ENCODE measurements at places on chromosomes 4 and X.
A peak's percentile ranks its signal among the peaks of the same experiment; 100 is the strongest.

GRCh38 chr4:140989944-140990343 lies 143.3 kb downstream of the RNF150 start:
- DNase-seq, result no peak

GRCh38 chrX:153694687-153695270 lies 7.1 kb downstream of the SLC6A8 start:
- DNase-seq, result no peak

GRCh38 chrX:16832301-16832700 lies 37.9 kb downstream of the RBBP7 start:
- no peak for DNase-seq

GRCh38 chr4:178066338-178066941 lies 624.2 kb upstream of the AGA start:
- no peak for DNase-seq

GRCh38 chrX:96729053-96729452 lies 44.4 kb downstream of the DIAPH2 start:
- DNase-seq, result peak; percentile 34

- peak; percentile 66 for DNase-seq
Measured at GRCh38 chr4:15003401-15003890, 1.2 kb downstream of the CPEB2 start.

DNA sequence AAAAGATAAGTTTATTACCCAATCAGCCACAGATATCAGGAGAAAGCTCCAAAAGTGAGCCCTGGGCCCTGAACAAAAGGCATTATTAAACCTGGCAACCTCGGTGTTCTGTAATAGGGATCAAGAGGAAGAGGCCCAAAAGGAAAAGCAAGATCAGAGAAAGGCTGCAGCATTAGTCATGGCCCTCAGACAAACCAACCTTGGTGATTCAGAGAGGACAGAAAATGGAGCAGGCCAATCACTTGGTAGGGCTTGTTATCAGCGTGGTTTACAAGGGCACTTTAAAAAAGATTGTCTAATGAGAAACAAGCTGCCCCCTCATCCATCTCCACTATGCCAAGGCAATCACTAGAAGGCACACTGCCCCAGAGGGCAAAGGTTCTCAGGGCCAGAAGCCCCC lies 75.7 kb downstream of the AGTR2 start:
- no peak for DNase-seq
